ENCODE measurements at places on chromosomes 5 and 9.

DNA sequence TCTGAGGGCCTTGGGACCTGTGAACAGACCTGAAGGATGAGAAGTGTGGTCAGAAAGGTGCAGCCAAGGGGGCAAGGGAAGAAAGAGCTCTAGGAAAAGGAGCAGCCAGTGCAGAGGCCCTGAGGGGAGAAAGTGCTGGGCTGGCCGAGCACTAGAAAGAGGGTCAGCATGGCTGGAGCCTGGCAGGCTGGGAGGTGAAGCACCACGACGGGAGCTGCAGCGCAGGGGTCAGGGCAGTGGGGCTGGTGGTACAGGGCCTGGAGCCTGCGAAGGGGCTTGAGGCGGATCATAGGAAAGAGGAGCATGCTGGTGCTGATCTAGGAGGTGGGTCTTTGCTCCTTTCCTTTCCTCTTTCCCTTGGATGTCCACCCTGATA, 9.1 kb upstream of the SYNPO start:
- ATAC-seq, result no peak

GRCh38 chr9:110876929-110877328, 161.3 kb downstream of the LPAR1 start:
- ATAC-seq, result no peak

GRCh38 chr5:76820526-76820890, 1.7 kb downstream of the F2RL1 start:
- no peak for ATAC-seq

DNA sequence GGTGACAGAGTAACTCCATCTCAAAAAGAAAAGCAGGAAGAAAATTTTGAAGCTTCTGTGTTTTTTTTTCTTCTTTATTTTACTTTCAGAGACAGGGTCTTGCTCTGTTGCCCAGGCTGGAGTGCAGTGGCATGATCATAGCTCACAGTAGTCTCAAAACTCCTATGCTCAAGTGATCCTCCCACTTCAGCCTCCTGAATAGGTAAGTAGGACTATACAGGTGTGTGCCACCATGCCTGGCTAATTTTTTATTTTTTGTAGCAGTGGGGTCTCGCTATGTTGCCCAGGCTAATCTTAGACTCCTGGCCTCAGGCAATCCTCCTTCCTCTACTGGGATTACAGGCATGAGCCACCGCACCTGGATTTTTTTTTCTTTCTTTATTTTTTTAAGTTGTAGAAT, 10.1 kb upstream of the C5orf24 start:
- no peak for ATAC-seq

DNA sequence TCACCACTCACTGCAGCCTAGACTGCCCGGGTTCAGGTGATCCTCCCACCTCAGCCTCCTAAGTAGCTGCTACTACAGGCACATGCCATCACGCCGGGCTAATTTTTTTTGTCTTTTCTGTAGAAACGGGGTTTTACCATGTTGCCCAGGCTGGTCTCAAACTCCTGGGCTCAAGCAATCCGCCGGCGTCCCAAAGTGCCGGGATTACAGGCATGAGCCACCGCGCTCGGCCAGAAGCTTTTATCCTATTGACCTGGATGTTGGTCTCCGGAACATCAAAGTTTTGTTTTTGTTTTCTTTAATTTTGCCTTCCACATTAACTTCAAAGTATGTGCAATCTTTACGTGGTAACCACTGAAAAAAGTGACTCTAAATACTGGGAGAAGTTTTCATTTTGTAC, 42.4 kb upstream of the FST start:
- no peak for ATAC-seq

DNA sequence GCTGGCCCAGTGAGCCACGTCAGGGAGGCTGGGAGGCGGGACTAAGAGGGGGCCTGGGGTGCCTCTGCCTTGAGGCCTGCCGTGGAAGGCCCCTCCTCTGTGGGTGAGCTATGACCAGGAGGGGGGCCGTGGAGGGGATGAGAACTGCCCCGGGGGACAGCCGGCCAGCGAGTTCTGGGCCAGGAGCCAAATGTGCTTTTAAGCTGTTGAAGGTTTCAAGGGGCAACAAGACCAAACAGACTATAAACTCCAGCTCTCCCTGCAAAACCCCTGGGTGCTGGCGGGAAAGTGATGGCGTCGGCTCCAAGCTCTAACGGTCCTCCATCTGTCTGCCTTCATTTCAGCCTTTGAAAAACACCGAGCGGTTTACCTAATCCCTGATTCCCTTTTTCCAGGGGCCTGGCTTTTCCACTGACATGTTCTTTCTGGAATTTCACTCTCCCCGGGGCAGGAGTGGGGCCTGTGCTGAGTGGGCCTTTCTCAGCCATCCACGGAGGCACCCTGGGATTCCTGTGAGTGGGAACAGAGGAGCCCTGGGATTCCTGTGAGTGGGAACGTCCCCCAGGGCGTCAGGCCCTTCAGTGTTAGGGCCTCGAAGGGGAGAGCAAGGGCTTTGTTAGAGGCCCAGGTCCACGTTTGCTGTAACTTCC, 65.6 kb downstream of the COL5A1 start:
- ATAC-seq, result peak; percentile 15

GRCh38 chr9:129596541-129597331, 24.2 kb downstream of the C9orf50 start:
- ATAC-seq, result peak; percentile 25

GRCh38 chr5:6760686-6761085, 47.5 kb downstream of the TENT4A start:
- no peak for ATAC-seq

GRCh38 chr5:43415935-43416802, 4.0 kb upstream of the CCL28 start:
- ATAC-seq, result no peak

GRCh38 chr5:10421896-10422691, 19.6 kb upstream of the ROPN1L start:
- ATAC-seq, result peak; percentile 15

GRCh38 chr5:93403141-93403928, 177.7 kb downstream of the NR2F1-AS1 start:
- no peak for ATAC-seq

GRCh38 chr5:17070647-17071046, 134.6 kb upstream of the MYO10 start:
- no peak for ATAC-seq

DNA sequence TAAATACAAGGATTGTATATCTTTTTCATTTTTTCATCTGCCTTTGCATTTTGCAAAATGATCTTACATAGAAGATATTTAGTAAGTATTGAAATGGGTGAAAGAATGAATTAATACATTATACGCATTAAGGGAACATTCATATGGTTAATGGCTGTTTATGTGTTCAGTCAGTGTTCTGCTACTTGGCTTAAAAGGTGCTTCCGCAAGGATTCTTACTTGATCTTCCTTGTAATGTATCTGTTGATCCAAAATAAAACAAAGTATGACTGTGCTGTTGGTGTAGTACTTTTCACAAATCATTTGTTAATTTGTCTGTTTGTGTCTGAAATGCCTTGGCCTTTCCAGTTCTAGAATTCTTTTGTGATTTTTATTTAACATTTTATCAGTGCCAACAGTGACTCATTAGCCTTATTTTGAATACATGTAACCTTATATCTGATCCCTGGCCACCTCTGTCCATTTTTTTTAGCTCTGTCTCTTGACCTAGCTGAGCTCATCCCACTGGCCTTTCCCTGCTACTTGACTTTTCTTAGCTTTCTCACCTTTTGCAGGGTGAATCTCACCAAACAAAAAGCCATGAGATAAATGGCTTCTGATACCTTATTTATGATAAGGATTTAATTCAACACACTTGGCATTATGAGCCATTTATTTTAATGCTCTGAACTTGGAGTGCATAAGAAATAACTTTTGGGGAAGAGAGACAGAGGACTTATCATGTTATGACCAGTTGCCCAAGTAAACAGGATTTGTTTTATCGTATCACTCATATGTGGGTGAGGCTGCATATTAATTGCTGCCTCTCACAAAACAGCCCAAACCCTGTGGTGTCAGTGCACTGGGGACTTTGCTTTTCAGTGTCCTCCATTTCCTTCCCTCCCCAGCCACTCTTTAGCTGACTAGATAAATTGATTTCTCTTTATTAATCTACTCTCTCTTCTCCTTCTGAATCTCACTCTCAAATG, 340.3 kb downstream of the KDM4C start:
- no peak for ATAC-seq

DNA sequence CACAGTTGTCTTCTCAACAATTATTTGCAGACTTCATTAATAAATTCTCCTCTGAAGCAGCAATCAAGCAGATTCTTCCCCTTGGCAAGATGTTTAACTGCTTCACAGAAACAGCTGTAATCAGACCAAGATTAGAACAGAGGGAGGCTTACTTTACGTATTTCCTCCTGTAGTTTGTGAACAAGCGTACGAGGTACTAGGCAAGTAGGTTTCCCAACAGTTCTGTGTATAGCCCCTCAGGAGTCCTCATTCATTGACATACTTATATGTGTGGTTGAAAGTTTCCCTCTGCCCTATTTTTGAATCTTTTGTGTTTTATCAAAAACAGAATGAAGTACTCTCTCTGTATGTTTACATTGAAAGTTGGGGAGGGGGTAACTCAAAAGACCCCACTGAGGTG, 128.0 kb downstream of the SPATA31D1 start:
- no peak for ATAC-seq

- ATAC-seq, result peak; percentile 55
Measured at GRCh38 chr5:110757118-110757729, 18.4 kb downstream of the SLC25A46 start.

DNA sequence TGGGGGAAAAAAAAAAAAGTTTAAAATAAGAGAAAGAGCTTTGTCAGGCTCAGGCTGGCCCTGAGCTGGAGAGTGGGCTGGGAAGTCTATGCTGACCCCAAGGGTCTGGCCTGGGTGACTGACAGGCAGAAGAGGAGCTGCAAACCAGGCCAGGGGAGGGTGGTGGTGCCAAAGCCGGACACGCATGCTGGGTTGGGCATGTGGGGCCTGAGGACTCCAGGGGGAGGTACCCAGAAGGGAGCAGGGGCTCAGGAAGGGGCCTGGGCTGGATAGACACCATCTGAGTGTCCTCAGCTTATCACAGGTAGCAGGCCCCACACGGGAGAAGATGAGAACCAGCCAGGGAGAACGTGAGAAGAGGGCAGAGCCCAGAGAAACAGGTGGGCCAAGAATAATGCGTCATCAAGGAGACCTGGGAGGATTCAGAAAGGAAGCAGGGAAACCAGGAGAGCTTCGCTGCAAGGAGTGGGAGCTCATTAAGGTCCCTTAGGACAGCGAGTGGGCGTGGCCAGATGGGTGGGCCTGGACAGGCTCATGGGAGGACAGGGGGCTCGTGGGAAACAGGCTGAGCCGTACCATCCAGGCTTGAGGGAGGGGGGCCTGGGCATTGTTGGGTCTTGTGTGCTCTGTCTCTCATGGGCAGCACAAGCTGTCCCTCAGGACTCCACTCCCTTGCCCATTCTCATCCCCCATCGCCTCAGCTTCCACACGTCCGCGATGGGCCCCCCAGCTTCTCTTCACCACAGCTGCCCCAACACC, 16.0 kb downstream of the TMOD1 start:
- no peak for ATAC-seq

DNA sequence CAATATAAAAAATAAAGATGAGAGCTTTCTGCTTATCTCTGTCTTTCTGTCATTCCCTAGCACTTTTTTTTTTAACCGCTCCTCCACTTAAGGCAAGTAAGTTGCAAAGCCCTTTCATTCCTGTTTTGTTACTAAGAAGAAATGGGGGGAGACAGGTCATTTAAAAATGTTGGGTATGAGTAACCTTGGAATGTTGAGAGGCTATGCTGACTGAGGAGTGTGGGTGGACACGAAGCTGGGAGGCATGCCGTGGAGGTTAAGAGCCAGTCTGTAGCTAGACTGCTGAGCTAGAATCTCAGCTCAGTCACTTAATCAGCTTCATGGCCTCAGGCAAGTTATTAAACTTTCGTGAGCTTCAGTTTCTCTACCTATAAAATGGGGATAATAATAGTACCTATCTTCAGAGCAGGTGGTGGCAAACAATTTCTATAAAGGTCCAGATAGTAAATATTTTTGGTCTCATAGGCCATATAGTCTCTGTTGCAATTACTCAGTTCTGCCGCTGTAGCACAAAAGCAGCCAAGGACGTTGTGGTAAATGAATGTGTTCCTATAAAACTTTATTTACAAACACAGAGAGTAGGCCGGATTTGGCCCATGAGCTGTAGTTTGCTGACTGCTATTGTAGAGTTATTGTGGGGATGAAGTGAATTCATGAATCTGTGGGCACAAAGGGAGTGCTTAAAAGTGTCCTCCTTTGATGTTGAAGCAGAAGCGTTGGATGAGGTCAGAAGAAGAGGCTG, 220.0 kb downstream of the GABBR2 start:
- ATAC-seq, result no peak

GRCh38 chr9:87354147-87354546, 143.5 kb upstream of the DAPK1 start:
- no peak for ATAC-seq

GRCh38 chr5:16936150-16936988, at the start of gene MYO10:
Gene MYO10, minus strand, starts transcription at chr5:16936288. Its CDS starts 480 bp downstream, at chr5:16935808.
- ATAC-seq, result peak; percentile 91

DNA sequence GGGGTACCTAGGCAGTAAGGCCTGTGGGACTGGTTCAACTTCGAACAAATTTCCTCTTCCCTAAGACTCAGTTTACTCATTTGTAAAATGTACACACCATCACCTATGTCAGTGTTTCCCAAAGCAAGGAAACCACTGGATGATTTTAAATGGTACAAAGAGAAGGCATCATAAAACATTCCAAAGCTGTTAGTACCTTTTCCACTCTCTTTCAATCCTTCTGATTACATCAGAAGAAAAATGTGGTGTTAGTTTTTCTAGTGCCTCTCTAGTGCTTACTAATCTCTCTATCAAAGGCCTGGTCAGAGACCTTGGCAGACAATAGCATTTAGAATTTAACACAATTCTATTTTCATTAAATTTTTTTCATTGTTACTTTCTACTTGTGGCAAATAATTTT, 18.1 kb downstream of the NR6A1 start:
- ATAC-seq, result no peak

DNA sequence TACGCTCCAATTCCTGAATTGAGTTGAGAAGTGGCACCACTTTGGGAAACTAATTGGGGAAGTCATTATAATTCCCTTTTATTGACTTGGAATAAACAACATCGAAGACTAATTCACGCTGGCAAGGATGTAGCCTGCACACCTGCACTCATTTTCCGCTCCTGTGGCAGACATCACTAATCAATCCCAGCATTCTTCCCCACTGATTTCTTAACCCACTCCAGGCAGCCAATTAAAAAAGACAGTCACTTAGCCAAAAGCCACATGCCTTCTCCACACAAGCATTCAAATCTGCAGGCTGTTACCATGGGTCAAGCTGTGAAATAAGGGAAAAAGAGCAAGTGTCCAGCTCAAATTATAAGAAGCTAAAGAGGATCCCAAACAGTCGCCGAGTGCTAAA, 68.2 kb upstream of the HRH2 start:
- no peak for ATAC-seq

GRCh38 chr5:74506119-74506518, 134.4 kb downstream of the ENC1 start:
- ATAC-seq, result no peak

GRCh38 chr5:1495525-1495897, 28.2 kb downstream of the LPCAT1 start:
- no peak for ATAC-seq

DNA sequence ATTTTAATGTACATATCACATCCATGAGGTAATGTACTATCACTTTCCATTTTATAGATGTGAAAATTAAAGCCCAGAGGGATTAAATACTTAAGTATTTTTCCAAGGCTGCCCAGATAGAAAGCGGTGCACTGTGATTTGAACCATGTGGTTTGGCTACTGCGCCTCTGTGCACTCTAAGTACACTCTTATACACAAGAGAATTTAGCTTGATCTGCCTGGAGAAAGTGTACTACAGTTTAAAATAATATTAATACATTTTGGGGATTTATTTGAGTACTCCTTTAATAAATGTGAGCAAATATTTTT, 360.4 kb upstream of the ACTBL2 start:
- no peak for ATAC-seq

Data from esophagus mucosa (tissue), 1 donor.